Astrocyte of the hippocampus (primary cell): ENCODE measurements at places on chromosomes 2 and 18.

GRCh38 chr2:189369566-189369965 lies 71.7 kb upstream of the WDR75 start:
- DNase-seq, result no peak

- DNase-seq, result no peak
Observed at GRCh38 chr2:204827701-204828590, 282.7 kb downstream of the PARD3B start.

GRCh38 chr18:76457475-76457874 lies 37.6 kb downstream of the ZNF516 start:
- DNase-seq, result peak; percentile 62

DNA sequence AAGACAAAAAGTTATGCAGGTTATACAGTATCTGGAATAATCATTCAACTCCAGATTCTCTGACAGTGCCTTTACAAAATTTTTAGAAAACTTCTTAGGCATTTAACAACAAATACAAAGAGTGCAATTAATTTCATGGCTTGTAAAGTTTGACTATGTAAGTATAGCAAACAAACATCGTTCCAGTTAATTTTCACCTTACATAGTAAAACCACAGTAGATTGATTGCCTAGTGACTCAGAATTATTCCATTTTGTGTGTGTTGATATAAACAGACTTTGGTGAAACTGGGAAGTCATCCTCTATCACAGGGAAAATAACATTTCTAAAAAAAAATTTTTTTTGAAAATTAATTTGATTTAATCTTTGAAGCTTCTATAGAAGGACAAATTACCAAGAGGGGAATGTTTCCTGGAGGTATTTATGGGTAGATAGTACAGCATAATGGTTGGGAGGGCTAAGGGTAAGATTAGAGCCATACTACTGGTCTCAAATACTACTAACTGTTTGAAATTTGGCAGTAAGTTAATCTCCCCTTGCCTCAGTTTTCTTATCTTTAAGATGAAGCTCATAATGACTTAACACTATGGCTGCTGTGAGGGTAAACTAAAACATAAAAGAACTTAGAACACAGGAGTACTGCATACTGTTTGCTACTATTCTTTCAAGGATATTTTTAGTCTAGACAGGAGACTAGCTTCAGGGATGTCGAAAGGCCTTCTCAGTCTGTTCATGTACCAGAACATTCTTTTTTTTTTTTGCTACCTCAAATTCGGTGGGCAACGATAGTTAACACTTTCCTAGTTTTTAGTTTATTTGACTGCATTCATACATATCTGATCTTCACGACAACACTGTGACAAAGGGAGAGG lies 19.6 kb downstream of the NDUFAF7 start:
- DNase-seq, result no peak

GRCh38 chr2:187316040-187316439 lies 132.0 kb downstream of the CALCRL start:
- DNase-seq, result no peak

- no peak for DNase-seq
Observed at GRCh38 chr2:147122944-147123343, 721.9 kb upstream of the ACVR2A start.

DNA sequence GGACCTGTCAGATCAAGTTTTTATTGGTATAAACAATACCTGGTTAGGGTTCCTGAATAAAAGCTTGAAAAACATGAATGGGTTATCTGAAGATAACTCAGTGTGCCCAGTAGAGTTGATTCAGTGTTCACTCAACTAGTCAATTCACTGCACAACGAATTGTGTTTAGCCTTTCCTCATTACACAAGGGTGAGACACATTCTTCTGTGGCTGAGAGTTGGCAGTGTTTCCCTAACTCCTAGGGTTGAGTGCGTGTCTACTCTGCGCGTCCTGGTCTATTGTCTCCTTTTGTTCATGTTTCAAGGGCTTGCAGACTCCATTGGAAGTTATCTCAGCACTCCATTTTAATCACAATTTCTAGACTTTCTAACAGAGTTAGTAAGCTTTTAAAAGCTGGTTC lies 32.8 kb upstream of the TMEM178A start:
- DNase-seq, result peak; percentile 92

- no peak for DNase-seq
Observed at GRCh38 chr2:206940546-206940945, 1.2 kb downstream of the CPO start.

DNA sequence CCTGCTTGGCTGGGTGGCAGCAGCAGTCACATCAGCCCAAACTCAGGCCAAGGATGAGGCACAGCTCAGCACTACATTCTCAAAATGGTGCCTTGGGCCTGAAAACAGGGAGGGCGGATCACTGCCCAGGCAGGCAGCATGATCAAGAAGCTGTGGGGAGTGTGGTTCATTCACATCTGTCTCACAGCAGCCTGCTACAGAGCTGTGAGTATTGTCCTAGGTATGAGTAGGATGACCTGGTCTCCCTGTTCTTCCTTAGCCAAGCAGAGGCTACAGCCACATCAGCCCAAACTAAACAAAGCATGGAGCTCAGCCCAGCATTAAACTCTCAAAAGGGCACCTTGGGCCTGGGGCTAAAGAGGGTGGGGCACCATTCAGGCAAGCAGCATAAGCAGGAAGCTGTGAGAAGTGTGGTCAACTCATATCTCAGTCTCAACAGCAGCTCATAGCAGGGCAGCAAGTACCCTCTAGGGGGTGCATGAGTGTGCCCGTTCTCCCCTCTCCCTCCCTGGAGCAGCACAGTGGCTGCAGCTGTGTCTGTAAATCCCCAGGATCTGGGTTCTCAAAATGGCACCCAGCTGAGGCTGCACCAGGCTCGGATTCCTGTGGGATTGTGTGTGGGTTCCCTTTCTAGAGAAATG lies 139.6 kb downstream of the TRABD2A start:
- DNase-seq, result peak; percentile 4

DNA sequence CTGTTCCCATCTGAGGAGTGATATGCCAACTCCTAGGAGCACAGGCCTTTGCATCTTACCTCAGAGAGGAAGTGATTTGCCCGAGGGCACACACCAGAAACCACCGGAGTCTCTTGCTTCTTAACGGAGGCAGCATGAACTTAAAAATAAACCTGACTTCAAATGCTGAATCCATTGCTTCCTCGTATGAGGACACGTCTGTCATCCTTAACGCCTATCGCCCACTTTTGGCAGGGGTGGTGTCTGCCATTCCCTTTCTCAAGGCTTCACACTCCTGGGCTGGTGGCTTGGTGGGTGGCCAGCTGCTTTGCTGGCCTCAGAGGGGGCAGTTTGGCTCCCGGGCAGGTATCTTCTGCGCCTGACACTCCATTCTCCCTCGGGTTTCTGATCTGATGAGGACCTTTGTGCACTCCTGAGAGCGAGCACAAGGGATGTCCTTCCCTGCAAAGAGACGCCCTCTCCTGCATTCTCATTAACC lies 1.1 kb upstream of the PREB start:
- DNase-seq, result no peak

- DNase-seq, result peak; percentile 55
Observed at GRCh38 chr2:58521803-58522554, 280.9 kb upstream of the FANCL start.

DNA sequence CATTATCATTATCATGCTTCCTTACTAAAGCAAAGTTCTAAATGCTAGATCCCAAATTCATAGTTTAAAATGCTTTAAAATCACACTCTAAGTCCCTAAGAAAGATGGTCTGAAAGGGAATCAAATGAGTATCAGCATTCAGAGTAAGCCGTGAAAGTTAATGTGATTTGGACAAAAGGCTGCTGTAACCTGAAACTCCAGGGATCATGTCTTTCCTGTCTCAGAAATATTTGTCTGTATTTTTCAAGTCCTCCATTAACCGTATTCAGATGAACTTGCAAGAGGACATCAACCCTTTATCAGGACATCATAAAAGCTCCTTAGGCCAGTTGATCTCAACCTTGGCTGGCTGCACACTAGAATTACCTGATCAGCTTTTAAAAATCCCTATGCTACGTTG lies 324.3 kb upstream of the PKDCC start:
- DNase-seq, result peak; percentile 8

DNA sequence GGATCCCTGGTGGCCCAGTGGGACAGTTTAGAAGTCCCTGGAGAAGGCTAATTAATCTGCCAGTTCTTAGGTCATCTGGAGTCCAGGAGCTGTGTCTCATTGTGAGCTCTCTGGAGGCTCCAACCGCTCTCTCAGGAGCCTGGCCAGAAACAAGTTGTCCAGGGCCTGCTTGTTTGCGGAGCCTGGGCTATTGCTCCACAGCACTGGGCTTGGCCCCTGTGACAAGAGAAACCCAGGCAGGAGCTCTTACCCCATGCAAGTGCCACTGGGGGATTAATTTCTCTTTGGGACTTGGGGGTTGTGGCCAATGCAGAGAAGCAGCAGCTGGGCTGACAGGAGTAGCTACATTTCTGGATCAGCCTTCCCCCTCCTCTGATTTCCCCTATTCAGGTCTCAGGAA lies 24.5 kb upstream of the TNP1 start:
- DNase-seq, result no peak

GRCh38 chr18:61892683-61893308 lies at the start of gene RNF152:
Gene RNF152 (minus strand): TSS chr18:61893007. CDS start chr18:61816463, 76,544 bp downstream.
- peak; percentile 66 for DNase-seq

DNA sequence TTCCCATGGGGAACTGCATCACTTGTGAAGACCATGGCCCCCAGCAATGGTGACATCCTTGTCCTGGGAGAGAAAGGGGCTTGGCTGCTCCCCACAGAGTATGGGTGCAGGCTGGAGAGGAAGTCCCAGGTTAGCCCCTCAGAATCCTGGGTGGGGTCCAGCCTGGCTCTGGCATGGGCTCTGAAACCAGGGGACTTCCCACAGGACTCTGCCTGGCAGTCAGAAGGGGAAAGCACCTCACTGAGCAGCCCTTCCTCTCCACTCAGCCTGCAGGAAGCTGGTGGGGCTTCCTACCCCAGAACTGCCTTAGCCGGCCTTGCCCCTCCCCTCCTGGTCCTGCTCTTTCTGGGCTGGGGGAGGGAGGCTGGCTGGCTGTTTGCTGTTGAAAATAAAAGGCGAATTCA lies 3.7 kb downstream of the NEURL3 start:
- no peak for DNase-seq

DNA sequence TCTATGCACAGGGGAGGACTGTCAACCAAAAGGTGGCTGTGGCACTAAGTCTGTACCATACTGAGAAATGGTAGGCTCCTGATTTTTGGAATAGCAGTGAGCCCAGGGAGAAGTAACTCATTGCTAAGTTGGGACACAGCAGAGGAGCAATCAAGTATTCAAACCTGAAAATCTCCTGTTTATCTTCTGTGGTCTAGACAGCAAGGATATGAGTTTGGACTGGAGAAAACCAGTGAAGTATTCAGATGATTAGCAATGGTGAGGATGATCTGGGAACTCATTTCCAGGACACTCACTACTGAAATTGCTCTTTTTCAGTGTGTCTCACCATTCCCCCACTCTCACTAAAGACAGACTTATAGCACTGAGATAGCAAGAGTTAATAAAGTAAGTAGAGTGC lies 112.0 kb downstream of the GULP1 start:
- DNase-seq, result peak; percentile 16

- DNase-seq, result no peak
Observed at GRCh38 chr2:236795861-236796219, 226.2 kb downstream of the ACKR3 start.

DNA sequence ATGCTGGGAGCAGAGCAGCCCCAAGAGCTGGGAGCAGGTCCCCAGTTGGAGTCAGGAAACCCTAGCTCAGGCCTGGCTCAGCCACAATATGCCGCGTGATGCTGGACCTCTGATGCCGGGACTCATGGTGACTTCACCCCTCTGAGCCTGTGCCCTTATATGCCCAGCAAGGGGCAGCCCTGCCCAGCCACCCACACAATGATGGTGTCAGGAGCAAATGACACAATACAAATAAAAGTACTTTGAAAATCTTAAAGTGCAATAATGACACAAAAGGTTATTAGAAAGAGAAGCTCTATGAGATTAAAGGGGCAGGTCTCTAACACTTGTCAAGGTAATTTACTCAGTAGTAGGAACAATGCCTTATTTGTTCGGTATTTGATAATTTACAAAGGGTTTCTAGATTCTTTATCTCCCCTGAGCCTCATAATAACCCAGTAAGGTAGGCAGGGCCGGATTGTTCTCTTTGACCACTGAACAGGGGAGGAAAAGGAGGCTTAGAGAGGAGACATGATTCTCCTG lies 18.3 kb upstream of the KIF3C start:
- no peak for DNase-seq

GRCh38 chr2:85887566-85888019 lies 1.2 kb downstream of the ST3GAL5 start:
- DNase-seq, result peak; percentile 39

GRCh38 chr2:24539258-24539657 lies 48.2 kb downstream of the NCOA1 start:
- no peak for DNase-seq

DNA sequence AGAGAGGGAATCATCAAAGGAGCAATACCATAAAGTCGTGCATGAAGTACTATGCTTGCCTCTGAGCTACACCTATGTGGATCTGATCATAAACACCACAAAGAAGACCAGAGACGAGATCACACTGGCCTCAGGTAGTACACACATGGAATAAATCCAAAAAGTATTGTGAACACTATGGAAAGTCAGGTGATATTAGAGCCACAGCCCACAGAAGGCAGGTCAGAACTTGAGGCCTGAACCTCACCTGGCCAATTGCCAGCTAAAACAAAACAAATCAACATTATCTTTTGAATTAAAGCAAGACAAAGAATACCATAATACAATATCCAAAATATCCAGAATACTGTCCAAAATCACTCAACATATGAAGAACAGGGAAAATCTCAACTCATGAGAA lies 371.1 kb downstream of the NCKAP5 start:
- DNase-seq, result no peak

DNA sequence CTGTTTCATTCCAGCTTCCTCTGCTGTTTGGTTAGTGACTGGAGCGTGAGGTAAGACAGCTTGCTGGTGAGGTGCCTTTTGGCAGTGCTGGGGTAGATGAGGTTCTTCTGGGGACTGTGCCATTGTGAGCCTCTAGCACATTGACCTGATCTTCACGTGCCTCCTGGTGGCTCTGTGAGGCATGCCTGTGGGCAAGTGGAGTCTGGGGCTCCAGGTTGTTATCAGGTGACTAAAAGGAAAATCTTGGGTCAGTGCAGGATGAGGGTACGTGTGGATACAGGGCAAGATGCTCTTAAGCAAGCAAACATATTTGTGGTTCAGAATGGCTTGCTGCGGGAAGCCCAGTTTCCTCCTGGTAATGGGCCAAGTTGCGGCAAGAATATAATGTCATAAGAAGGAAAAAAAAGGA lies 75.4 kb downstream of the FHOD3 start:
- peak; percentile 91 for DNase-seq

DNA sequence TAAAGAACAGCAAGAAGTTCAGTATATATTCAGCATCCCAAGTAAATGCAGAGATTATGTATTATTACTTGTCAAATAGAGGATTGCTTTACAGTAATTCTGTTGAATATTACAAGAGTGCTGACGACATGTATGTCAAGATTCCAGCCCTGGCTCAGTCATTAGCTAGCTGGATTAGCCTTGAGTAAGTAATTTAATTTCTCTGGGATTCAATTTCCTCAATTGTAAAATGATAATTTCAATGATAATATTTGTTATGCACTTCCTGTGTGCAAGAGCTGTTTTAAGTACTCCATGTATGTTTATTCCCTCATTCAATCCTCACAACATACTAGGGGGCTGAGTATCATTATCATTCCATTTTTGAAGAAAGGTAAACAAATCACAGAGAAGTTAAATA lies 44.0 kb downstream of the TCF4 start:
- DNase-seq, result no peak

- DNase-seq, result peak; percentile 41
Observed at GRCh38 chr2:234672498-234673150, 175.7 kb upstream of the ARL4C start.
